Effector memory CD8-positive, alpha-beta T cell (primary cell): ENCODE measurements at places on chromosomes 5 and 9.

DNA sequence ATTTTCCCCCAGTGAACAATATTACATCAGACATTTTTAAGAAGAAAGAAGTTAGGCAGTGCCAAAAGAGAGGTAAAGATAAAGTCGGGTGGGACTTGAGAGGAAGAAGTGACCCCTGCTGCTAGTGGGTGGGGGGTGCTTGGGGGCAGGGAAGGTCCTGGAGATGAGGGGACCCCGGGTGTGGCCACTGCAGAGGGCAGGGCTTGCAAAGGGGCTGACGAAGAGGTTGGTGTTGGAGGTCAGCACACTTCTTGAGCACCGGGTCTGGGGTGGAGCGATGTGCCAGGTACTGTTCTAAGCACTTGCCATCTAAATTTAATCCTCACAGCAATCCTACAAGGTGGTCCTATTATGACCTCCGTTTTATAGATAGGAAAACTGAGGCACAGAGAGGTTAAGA lies 62.0 kb downstream of the AMBP start:
- no peak for DNase-seq

DNA sequence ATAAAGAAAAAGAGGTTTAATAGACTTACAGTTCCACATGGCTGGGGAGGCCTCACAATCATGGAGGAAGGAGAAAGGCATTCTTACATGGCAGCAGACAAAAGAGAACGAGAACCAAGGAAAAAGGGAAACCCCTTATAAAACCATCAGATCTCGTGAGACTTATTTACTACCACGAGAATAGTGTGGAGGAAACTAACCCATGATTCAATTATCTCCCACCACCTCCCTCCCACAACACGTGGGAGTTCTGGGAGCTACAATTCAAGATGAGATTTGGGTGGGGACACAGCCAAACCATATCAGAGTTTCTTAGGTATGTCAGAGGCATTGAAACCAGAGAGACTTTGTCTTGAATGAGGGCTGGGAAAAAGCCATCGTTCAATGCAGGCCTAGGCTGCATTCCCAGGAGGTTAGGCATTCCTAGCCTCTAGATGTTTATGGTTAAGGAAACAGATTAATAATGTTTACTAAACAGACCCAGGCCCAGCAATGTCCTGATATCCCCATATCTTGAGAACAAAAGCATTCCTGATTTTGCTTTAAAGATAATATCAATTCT lies 7.5 kb upstream of the PAIP1 start:
- DNase-seq, result no peak

DNA sequence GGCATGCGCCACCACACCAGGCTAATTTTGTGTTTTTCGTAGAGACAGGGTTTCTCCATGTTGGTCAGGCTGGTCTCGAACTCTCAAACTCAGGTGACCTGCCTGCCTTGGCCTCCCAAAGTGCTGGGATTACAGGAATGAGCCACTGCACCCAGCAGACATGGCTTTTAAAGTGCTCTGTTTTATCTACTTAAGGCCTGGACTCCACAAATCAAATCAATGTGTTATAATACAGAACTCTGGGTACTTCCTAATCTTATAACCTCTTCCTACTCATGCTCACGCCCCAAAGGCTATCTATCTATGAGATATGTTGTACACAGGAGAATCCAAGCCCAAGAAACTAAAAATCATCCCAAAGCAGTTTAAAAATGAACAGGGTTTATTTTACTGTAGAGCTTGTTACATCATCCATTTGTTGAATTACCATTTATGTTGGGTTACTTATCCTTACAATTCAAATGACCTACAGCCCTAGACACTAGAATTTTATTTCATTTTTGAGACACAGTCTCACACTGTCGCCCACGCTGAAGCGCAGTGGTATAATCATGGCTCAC lies 155.1 kb downstream of the EFNA5 start:
- DNase-seq, result no peak

DNA sequence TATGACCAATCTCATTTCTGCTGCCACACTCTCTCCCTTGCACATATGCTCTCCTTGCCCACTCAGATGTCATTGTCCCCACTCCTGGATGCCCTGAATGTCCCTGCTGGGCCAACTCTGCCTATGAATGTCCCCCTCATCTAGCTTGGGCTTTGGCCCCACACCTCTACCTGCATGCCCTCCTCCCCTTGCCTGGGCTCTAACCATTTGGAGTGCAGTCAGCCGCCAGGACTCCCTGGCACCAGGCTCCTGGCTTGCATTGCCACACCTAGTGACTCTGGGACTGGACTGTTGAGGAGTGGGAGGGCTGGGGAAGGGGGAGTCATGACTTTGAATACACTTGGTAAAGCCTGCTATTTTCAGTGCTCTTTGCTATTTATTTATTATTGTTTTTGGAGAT lies 41.6 kb upstream of the POMT1 start:
- DNase-seq, result no peak

GRCh38 chr9:95635986-95636671 lies 119.4 kb upstream of the PTCH1 start:
- DNase-seq, result no peak

- DNase-seq, result no peak
These were observed 25.4 kb downstream of the IRF1 start for GRCh38 chr5:132465059-132465707.

GRCh38 chr9:22813529-22813928 lies 366.9 kb downstream of the DMRTA1 start:
- DNase-seq, result no peak

DNA sequence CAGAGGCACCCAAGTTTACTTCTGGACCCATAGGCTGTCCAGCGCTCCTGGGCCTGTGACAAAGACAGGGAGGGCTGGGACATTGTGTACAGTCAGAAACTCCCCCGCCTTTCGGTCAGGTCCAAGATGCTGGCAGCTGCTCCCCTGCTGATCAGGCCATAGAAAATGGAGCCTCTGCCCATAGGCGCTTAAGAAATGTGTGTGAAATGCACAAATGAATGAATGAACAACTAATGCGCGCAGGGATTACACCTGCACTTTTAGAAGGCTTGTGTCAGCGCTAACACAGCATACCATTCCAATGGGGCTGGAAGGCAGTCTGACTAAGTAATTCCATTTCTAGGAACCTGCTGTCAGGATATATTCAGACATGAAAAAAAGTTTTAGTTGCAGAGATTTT lies 16.3 kb downstream of the PTPN3 start:
- DNase-seq, result no peak

GRCh38 chr9:131937451-131937850 lies 142.2 kb downstream of the MED27 start:
- no peak for DNase-seq

DNA sequence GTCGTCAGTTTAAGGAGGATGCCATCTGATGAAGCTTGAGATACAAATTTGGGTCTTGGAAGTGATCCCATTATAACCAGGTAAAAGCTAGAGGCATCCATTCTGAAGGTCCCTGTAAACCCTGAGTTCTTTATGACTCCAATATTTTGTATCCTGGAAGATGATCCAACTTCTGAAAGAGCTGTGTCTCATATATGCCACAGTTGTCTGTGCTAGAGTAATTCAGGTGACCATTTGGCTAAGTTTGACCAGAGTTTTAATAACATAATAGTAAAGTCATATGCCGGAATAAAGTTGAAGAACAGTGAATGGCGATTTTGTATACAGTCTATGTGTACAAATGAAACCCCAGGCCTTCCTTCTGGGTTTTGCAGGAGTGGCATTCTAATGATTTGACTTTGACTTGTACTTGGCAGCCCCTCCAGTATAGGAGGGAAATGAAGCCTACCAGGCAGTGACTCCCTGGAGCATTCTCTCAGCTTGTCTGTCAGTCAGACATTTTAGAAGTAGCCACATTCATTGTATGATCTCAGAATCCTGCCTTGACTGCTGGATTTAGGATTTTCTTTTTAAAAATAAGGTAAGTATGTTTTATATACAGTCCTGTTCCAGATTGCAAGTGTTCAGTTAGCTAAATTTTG lies 39.6 kb downstream of the ENTREP1 start:
- no peak for DNase-seq

GRCh38 chr5:148585988-148586387 lies 68.3 kb downstream of the HTR4 start:
- DNase-seq, result no peak

- DNase-seq, result no peak
These were observed 27.7 kb downstream of the LHX3 start for GRCh38 chr9:136177224-136177623.

- DNase-seq, result no peak
These were observed 53.1 kb downstream of the TSPAN17 start for GRCh38 chr5:176700239-176700847.

DNA sequence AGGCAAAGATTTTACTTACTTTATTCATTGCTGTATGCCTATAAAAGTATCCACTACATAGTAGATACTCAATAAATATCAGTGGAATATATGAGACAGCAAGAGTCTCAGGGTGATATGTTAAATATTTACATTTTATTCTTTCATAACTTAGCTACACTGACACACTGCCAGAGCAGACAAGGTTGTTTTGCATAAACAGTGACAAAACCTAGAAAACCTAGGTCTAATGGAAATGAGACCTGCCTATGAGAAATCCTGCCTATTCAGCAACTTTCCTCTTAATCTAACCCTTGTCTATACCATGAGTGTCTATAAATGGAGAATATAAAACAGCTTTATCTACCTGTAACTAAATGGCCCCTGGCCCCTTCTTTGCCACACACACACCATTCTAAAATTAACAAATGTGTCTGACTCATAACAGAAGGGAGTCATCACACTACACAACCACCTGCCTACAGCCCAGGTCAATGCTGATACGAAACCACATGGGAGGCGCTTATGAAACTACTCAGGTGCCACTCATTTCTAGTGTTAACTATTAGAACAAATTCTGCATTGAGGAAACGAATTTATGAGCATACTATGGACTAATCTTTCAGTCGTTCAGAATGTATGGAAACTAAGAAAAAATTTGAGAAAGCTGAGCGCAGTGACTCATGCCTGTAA lies 60.3 kb downstream of the UBAP2 start:
- DNase-seq, result no peak

DNA sequence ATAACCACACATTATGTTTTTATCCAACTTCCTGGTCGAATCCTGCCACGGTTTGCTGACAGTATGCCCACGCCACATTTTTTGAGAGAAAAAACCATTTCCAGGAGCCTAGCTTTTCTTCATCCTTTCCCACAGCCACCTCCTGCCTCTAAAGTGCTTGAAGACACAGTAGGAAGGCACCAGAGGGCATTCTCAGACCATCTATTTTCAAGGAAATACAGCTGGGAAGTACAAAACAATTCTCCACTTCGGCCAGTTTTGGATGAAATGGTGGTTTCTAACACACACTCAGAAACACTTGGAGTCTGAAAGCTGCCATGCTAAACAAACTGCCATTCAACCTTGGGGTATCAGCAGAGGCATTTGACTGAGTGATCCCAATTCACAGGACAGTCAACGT lies 86.3 kb upstream of the RPS23 start:
- no peak for DNase-seq

- DNase-seq, result no peak
These were observed 69.2 kb upstream of the SHB start for GRCh38 chr9:38138276-38138675.

DNA sequence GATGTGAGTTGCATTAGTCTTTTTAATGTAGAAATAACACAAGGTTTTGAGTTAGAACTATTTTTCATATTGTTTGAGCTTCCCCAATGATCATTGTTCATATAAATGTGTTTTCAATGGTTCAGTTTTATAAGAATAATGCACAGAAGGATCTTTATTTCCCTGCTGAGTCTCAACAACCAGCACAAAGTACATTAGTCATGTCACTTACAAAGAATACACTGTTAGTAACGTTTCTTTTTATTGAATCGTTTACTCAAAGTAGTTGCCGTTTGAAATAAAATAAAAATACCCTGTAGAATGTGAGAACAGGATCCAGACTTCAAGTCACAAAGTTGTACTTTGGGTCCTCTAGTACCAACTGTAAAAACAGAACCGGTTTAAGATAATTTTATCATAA lies 41.5 kb downstream of the ERCC8 start:
- DNase-seq, result no peak

DNA sequence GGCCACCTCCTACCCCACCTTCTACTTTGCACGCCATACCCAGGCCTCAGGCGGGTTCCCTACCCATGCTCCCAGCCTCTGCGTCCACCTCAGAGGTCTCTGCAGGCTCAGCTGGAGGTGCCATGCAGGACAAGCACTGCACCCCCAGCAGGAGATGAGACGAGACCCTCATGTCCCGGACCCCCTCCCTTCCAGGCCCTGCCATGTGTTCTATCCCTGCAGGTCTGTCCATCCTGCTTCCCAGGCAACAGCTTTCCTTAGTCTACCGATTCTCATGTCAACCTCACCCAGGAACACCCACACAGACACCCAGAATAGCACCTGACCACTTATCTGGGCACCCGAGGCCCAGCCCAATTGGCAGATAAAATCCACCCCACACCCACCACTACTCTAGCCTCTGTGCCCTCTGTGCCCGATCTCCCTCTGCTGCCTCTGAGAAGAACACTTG lies 52.1 kb downstream of the SEMA4D start:
- no peak for DNase-seq

- no peak for DNase-seq
These were observed 37.1 kb downstream of the CYFIP2 start for GRCh38 chr5:157303023-157303422.
